ENCODE measurements at places on chromosomes 7 and 10.

GRCh38 chr10:127046975-127047877, 142.0 kb downstream of the DOCK1 start:
- no peak for DNase-seq

GRCh38 chr7:152336754-152337368, 98.9 kb downstream of the KMT2C start:
- no peak for DNase-seq

DNA sequence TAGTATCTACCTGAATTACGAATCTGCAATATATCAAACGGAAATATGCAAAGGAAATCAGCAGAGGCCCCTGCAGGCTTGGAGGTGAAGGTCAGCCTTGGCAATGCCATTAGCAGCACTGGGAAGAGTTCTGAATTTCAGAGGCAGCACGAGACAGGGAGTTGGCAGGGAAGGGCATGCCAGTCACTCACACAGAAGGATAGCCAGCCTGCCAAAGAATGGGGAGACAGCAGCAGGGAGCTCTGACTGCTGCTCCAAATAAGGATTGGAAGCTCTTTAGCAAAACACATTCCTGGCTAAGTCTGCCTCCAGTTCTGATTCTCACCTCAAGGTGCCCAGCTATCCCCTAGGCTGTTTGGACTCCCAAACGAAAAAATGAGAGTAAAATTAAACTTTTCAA, 188.0 kb downstream of the PDE1C start:
- DNase-seq = no peak

DNA sequence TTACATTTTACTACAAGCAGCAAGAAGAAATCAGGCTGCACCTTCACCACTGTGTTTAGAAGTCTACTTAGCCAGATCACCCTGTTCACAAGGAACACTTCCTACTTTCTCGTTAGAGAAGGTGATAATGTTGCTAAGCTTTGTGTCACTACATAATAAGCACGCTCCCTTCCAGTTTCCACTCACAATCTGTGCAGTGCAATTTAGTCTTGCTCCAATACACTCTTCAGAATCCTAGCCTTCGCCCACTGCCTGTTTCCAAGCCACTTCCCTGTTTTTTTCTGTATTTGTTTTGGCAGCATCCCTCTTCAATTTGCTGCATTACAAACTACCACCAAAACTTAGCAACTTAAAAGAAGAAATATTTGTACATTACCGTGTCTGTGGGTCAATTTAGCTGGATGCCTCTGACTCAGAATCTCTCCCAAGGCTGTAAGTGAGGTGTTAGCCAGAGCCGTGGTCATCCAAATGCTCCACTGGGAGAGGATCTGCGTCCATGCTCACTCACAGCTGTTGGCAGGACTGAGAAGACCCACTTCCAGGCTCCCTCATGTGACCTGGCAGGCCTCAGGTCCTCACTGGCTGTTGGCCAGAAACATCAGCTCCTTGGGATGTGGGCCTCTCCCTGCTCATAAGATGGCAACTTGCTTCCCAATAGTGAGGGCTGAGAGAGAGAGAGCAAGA, 110.4 kb downstream of the PON1 start:
- no peak for DNase-seq

GRCh38 chr10:68135362-68135761, 26.1 kb downstream of the MYPN start:
- no peak for DNase-seq

- DNase-seq = no peak
Measured at GRCh38 chr10:97928897-97929296, 79.3 kb downstream of the GOLGA7B start.

DNA sequence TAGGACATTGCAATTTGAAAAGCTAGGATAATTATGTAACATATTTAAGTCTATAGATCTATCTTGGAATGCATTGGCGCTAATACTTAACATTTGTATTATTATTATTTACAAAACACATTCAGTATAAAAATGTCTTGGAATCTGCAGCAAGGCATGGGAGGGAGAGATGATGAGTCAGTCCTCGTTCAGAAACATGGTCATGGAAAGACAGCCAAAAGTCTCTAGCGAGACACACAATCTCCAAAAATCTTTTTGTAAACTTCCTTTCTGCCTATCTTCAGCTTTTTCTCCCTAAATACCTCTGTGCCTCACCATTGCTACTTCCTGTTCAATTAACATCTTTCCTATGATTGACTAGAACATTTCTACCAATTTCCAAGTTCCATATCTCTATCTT, 188.4 kb upstream of the CACNA2D1 start:
- DNase-seq = no peak

GRCh38 chr7:5077740-5078139, 32.1 kb downstream of the RBAK start:
- no peak for DNase-seq

DNA sequence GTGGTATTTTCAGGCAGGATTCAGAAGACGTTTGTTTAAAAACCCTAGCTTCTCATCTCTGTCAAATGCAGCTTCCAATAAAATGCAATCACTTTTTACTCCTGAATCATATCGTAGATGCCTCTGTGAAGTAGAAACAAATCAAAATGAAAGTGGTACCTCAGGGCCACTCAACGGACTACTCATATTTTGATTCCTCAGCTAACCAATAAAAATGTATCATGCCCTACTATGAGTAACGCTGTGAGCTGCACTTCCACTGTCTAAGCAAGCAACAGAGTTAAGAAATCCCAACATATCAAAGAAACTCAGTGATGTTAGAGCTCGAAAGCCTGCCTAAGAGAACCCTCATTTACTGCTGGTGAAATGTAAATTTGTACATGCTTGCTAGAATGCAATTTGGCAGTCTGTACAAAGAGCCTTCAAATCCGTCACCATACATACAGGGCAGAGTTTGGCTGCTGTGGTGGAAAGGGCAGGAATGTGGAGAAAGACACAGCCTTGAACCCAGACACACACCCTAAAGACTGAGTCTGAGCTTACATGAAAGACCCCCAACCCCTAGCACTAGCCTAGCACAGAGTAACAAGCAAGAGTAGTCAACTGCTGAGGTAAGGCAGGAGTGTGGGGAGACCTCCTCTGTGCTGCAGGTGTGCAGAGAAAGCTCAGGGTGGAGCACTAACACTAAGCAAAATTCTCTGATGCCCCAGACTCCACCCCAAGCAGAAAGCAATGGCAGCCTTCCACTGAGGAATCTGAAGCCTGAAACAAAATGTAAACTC, 151.5 kb downstream of the ANK3 start:
- no peak for DNase-seq

DNA sequence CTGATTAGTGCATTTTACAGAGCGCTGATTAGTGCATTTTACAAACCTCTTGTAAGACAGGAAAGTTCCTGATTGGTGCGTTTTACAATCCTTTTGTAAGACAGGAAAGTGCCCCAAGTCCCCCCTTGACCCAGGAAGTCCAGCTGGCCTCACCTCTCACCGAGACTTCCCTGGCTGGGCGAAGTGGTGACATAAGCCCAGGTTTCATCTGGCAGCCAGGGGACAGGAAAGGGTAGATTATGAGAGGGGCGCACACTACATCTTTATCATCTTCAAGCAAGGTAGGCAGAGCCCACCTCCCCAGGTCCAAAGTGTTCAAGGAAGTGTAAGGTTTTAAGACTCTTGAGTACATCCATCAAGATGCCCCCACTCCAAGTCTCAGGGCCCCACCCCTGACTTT, 5.5 kb upstream of the GDF10 start:
- DNase-seq = no peak

DNA sequence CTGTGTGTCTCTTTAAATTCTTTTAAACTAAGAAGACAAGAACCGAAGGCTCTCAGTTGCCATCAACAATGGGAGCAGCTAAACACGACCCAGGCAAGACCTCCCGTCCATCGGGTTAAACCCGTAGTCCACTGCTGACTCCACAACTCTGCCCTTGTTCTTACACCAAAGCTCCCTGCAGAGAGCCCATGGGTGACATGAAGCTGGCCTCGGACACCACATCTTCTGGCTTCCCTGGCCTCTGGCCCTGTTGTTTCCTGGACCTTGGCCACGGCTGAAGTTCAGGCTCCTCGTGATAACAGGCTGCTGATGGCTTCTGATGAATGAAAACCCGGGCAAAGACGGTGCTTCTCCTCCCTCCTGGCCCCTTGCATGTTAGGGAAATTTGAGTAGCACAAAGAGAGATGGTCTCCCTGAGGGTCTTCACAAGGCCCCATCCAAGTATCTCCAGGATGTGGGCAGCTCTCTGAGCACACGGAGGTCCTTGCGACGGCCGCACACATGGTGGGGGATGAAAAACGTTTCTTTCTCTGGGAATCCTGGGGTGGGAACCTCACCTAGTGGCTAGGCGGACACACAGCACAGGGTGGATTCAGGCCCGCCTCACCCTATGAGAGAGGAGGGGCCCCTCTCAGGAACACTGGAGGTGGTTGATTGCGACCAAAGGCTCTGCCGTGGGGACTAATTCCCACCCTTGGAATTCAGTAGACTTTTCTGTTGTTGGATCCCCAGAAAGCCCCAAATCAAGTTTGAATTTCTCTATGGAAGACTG, 271.1 kb downstream of the ADARB2 start:
- DNase-seq = no peak

GRCh38 chr10:3476186-3476585, 303.6 kb upstream of the PITRM1 start:
- DNase-seq = no peak

DNA sequence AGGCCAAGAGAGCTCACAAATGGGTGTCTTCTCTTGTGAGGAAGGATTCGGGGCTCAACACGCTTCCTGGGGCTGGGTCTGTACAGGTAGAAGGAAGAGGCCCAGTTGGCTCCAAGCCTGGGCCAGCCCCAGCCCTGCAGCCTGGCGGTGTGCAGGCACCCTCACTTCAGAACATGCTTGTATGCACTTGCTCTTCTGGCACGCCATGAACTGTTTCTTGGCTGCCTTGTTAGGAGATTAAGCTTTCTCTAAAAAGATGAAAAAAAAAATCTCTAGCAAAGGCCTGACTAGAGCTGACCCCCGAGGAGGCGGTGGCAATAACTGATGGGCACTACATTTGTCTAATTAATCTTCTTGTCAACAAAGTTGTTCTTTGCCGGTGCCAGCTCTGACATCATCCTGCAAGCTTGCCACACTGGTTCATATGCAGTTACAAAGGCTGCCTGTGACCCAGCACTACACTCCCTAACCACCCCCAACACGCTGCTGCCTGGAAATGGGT, 94.7 kb downstream of the WDR11 start:
- DNase-seq = no peak

DNA sequence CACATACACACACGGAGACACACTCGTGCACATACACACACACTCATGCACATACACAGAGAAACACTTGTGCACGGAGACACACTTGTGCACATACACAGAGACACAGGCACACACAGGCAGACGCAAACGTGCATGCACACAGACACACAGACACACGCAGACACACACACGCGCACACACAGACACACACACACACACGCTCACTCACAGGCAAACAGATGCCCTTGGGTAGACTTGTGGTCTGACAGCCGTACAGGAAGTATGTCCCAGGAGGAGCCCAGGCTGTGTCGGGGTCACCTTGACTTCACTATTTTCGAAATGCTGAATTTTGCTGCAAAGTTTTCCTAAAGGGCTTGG, 538.0 kb downstream of the DNAJB6 start:
- no peak for DNase-seq

DNA sequence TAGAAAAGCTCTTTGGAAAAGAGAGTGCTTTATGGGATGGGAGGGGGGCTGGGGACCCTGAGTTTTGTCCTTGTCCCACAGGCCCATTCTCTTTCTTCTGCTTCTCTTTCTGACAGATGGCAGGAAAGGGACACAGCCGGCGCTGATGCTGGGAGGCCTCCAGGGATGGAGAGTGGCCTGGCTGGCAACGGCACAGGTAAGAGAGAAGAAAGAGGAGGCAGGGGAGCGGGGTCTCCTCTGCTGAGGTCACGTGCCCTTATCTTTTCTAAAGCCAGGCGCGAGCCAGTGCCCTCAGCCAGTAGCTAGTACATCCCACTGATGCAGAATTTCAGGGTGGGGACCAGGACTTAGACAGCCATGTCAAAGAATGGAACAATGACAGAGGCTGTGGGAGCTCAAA, 9.2 kb downstream of the ZNF775 start:
- DNase-seq = no peak

- no peak for DNase-seq
Measured at GRCh38 chr7:66910789-66911188, 10.2 kb upstream of the TMEM248 start.

GRCh38 chr7:82442492-82443035, 1.0 kb downstream of the CACNA2D1 start:
- DNase-seq = no peak

DNA sequence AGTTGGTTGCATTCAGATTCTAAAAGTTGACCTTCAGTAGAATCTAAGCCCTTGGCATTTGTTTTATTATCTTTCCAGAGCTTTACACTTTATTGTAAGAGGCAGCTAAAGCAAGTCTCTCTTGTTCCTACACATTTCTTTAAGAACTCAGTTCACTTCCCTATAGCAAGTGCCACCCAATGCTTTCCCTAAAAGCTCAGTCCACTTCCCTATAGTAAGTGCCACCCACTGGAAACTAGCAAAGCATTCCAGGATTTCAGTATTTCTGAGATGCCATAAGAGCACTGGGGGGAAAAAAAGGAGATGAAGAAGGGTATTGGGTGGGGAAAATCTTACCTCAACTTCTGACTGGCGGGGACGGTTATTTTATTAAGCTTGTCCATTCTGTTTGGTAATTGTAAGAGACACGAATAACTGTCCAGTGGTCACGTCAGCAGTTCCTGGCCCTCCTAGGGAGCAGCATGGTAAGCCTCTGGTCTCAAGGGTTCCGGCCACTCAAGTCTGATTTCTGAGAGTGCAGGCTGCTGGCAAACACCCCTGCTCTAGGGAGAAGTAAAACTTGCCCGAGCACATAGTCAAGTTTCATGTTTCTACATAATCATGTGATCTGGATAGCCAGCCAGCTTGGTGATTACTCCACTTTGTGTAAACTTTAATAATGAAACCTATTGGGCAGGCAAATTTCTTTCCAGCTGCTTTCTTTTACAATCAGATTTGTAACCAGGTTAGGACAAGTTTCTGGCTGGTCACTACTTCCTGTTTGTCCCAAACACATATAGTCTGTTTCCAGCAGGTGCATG, at the start of gene BLNK:
TSS of gene BLNK (minus strand) at position 554 of the 800 bp plus-strand sequence. CDS start at position 383, 171 bp downstream.
- DNase-seq = no peak

GRCh38 chr10:71486484-71487114, 89.9 kb downstream of the CDH23 start:
- DNase-seq = peak; percentile 14

DNA sequence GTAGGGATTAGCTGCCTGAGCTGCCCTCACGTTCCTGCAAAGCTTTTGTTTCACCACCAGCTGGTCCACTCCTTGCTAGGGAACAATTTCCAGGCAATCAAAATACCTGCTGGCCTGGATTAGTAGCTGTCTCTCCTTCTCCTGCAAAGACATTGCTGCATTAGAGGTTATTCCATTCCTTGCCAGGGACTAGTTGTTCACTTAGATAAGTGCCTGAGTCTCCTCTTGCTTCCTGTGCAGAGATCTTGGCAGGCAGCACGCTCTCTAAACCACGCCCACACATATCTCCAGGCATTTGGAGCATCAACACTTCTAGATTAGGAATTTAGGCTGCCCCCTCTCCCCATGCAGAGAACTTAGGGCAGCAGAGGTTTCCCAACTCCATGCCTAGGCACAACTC, 150.4 kb upstream of the SMIM30 start:
- DNase-seq = no peak

GRCh38 chr7:13447637-13448036, 541.8 kb downstream of the ETV1 start:
- DNase-seq = no peak

GRCh38 chr7:130021105-130021834, 29.9 kb downstream of the ZC3HC1 start:
- no peak for DNase-seq

All from activated T-cell treated with anti-CD3 and anti-CD28 coated beads for 24 hours (primary cell).